ENCODE measurements at places on chromosomes 7 and 10. TPM values are rescaled to one million over a fixed set of nuclear protein-coding genes. Genes with fewer than 3 reads are reported as not detected.

The CROT gene
- 7.0 TPM for total RNA-seq

The NPTX2 gene
- total RNA-seq, result 1.0 TPM

The OR9A2 gene
- not detected for total RNA-seq

The KAZALD1 gene
- 4.9 TPM for total RNA-seq

The SHTN1 gene
- 20.4 TPM for total RNA-seq

The AFAP1L2 gene
- total RNA-seq, result 5.9 TPM

The EGFR gene
- total RNA-seq, result 132 TPM

The SPDYE9 gene
- not detected for total RNA-seq

The CCL26 gene
- 1.5 TPM for total RNA-seq

The ARMH3 gene
- total RNA-seq, result 18.3 TPM

The OR2A1 gene
- total RNA-seq, result 0.34 TPM

The GDF2 gene
- total RNA-seq, result not detected

The TRIM50 gene
- total RNA-seq, result 0.94 TPM

Measured in subcutaneous adipose tissue (tissue), 4 donors.